ENCODE measurements at places on chromosomes 3 and 15.

- DNase-seq = no peak
Measured at GRCh38 chr3:74661672-74662071, 47.2 kb upstream of the CNTN3 start.

DNA sequence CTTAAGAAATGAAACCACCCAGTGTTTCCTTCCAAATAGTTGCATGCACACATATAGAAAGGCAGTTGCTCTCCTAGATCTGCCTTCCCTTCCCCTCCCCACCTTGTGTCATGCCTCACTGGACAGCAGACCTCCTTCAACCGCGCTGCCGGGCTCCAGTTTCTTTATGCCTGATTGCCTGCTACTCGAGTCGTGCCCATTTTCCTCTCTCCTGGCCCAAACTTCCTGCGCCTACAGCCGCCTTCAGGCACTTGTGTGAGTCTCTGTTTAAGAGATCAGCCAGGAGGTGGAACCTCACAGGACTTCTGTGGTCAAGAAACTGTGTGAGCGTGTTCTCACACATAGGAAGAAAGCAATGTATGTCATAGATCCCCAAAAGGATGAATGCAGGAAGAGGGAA lies 8.8 kb upstream of the FAM107A start:
- DNase-seq = no peak

DNA sequence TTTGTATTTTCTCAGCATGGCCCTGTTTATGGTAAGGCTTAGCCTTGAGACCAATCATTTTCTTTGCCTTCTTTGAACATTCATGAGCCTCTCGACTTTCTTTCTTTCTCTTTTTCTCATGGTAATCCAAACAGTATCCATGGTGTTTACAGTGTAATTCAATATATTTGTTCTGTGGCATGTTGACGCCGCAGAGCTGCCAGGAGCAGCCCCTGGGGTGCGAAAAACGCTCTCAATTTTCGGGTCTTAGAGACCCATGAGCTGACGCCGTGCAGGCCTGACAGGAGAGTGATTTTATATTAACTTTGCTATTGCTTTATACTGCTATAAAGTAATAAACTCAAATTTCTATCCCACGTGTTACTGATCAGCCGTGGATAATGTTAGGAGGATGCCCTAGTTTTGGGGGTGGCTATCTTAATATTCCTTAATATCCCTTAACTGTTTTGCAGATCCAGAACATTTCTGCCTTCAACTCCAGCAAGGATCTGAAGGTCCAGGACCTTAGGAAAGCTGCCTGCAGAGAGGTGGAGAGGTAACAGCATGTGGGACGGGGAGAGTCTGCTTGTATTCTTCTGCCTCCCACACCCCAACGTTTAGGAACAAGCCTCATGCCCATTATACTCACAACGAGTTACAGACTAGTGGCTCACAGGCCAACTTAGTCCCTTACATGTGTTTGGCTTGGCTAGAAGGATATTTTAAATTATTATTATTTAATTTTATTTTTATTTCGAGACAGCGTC lies 29.3 kb upstream of the MYO1E start:
- DNase-seq = peak; percentile 68

DNA sequence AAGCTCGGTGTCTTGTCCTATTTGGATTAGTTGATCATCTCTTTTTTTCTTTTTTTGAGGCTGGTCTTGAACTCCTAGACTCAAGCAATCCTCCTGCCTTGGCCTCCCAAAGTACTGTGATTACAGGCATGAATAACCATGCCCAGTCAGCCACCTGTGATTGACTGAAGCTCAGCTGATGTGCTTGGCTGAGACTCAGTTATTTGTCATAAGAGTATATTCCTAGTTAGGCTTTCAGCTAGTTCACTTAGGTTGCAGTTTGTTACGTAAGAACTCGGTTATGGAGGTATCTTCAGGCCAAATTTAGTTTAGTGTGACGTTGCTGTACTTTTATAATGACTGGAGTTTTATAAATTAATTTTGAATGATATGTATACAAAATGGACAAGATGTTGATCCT lies 365.0 kb downstream of the SV2B start:
- DNase-seq = no peak

DNA sequence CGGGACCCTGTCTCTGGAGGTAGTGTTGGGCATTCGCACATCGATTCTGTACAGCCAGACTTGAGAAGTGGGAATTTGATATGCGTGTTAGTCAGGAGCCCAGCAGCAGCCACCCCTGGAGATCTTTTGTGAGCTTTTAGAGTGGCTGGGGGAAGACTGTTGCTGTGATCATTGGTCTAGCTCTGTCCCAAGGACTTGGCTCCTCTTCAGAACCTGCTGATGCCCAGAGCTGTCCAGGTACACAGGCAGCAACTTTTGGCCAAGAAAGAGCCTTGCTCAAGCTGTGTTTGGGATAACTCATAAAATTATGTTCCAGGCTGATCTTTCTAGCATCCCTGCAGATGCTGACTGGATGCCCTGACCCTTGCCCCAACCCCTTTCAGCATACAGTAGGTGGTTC lies 29.3 kb downstream of the LIMD1 start:
- no peak for DNase-seq

DNA sequence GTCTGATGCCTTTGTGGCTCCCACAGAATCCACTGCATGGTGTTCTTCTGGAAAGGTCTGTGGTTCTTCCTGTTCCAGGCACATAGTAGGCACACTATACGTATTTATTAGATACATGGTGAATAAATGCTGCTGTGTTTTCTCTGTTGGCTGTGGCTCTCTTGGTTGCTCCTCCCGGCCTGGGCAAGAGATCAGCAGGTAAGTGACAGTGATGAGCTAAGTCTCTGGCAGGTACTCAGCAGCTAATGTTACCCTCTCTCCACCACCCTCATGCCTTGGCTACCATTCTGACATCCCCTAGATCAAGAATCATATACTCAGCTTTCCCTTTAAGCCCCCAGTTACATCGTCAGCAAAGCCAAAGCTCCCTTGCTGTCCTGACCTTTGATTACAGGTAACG lies 8.4 kb downstream of the SV2B start:
- no peak for DNase-seq

DNA sequence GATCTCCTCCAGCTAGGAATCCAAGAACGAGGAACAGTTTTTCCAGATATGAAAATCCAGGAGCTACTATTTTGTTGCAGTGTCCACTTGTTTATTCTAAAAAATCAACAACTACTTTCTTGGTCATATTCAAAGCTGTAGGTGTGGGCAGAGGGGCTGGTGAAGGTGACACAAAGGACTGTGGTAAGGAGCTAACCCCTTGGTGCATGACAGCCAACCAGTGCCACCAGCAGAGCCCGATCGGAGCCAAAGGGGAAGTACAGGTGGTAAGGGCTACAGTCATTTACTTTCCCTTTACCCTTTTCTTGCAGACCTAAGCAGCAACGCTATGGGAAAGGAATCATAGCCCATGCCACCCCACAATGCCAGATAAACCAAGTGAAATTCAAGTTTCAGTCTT lies 30.7 kb downstream of the PLA1A start:
- no peak for DNase-seq

DNA sequence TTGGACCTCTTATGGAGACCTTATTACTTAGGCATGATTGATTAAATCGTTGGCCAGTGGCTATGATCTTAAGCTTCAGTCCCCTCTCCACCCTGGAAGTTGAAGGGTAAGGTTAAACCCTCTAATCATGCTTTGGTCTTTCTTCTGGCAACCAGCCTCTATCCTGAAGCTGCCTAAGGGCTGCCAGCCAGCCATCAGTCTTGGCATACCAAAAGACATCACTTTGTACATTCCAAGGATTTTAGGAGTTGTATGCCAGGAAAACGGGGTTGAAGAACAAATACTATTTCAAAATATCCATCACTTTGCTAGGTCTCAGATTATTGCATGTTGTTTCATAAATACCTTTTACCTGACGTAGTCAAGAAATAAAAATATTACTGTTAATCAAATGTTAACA lies 28.9 kb downstream of the UBE2E2 start:
- DNase-seq = no peak

GRCh38 chr3:139969386-139969785 lies 34.4 kb downstream of the CLSTN2 start:
- DNase-seq = no peak

GRCh38 chr3:144931590-144931989 lies 960.0 kb downstream of the DIPK2A start:
- DNase-seq = no peak

DNA sequence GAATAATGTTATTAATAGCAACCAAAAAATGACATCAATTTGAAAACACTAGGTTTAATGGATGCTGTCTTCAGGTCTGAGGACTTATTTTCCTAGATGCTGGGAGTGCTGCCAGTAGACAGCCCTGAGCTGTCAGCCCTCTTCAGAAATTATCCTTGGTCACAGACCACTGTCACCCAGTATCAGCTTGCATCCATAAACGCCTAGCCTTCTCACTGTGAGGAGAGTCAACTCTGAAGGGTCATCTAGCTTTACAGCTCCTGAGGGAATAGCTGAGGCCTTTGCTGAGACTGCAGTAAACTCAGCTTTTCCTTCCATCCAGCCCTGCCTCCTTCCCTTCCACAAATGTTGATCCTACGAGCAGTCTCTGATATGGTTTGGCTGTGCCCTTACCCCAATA lies 19.4 kb upstream of the MNS1 start:
- DNase-seq = no peak

GRCh38 chr3:88574146-88574545 lies 424.4 kb downstream of the C3orf38 start:
- DNase-seq = no peak

DNA sequence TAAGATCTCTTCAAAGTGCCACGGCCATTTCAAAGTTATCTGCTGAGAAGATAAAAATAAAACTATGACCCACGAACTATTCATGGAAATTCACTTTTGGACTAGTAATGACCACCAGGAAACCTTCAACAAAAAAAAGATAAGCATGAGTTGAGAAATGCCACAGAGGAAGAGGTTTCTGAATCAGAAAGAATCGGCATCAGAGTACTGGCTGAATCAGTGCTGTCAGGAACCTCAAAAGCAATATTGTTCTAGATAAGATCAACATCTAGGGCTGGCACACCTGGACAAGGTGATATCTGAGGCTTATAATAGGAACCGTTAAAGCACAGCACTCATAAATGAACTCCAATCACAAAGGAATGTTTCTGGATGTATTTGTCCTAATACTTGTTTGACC lies 72.7 kb downstream of the PEAK1 start:
- DNase-seq = no peak

- DNase-seq = no peak
Measured at GRCh38 chr3:140844072-140844471, 97.6 kb upstream of the SLC25A36 start.

- DNase-seq = no peak
Measured at GRCh38 chr3:89613241-89613640, 505.8 kb downstream of the EPHA3 start.

- DNase-seq = no peak
Measured at GRCh38 chr3:128413413-128414205, 53.1 kb downstream of the DNAJB8 start.

GRCh38 chr3:155326901-155327300 lies 33.4 kb upstream of the STRIT1 start:
- DNase-seq = no peak

DNA sequence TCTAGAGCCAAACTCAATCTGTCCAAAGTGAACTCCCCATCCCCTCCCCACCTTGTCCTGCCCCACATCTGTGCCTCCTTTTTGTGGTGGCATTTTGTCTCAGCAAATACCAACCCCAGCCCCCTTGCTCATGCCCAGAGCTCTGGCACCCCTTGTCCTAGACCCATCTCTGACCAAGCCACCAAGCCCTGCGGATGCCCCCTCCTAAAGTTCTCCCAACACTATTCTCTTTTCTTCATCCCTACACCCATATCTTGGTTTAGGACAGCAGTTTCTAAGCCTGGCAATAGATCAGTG lies 17.7 kb downstream of the ACAA1 start:
- no peak for DNase-seq

DNA sequence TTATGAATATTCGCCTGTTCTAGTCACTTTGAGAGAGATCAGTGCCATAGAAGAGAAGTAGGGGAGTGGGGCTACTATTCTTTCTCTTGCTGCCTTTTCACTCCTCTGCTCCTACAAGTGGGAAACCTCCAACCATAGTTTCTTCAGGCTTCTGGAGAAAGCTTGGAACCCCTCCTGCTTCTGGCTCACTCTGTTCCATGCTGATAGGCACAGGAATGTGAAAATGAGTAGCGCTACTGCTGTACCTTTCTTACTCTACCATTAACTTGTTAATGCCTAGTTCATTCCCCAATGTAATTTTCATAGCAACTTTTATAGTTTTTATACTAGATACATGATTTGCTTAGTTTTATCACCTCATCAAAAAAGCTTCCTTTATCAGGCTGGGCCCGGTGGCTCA lies 26.7 kb upstream of the JMJD7 start:
- DNase-seq = no peak

- DNase-seq = no peak
Measured at GRCh38 chr3:124553178-124553577, 177.1 kb upstream of the UMPS start.

DNA sequence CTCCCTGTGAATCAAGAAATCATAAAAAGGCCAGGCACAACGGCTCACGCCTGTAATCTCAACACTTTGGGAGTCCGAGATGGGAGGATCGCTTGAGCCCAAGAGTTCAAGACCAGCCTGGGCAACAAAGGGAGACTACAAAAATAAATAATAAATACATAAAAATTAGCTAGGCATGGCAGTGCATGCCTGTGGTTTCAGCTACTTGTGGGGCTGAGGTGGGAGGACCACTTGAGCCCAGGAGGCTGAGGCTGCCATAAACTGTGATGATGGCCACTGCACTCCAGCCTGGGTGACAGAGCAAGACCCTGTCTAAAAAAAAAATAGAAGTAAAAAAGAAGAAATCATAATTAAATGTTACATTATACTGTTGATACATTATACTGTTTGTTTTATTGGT lies 28.0 kb upstream of the DCUN1D1 start:
- no peak for DNase-seq

GRCh38 chr15:29988701-29989100 lies 94.1 kb upstream of the GOLGA8J start:
- DNase-seq = no peak

GRCh38 chr3:81585937-81586336 lies 175.5 kb downstream of the GBE1 start:
- DNase-seq = no peak

DNA sequence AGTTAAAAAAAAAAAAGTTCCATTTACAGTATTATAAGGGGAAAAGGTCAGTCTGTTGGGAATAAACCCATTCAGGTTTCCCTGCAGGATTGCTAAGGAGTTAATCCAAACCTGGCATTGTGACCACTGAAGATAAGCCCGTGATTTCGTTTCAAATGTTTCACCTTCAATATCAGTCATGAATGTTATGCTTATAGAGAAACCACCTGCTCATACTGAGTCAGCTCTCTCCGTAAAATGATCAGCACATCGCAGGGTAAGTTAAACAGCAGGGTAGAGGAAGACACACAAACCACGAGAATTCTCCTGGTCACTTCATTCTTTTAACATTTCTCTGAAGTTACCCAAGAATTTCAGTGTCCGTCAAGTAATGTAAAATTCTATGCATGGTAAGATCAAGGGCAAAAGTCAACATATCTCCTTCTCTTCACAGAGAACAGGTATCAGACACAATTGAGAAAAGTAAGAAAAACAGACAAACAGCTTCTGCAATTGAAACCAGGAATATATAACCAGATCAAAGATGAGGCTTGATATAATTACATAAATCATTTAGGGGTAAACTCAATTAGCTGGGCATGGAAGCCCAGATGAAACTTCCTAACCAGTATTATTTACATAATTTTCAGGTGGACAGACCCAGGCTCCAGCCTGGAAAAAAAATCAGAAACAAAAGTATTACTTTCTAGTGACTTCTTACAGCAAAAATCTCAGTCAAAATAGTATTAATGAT lies 67.6 kb upstream of the ARHGEF3 start:
- no peak for DNase-seq

- DNase-seq = no peak
Measured at GRCh38 chr15:70197945-70198361, 100.2 kb upstream of the TLE3 start.

- no peak for DNase-seq
Measured at GRCh38 chr15:37130356-37130755, 30.0 kb upstream of the MEIS2 start.

- peak; percentile 42 for DNase-seq
Measured at GRCh38 chr15:70092464-70093027, 5.2 kb downstream of the TLE3 start.
